Caco-2 (cell line): ENCODE measurements at places on chromosomes 12 and 14. TPM values are rescaled to one million over a fixed set of nuclear protein-coding genes. Genes with fewer than 3 reads are reported as not detected.

Gene SSTR1
- 8.5 and 9.6 TPM in 2 replicates for total RNA-seq

Gene LHX5
- total RNA-seq, result 0.25 and 0.30 TPM in 2 replicates

Gene FOXA1
- 271 and 291 TPM in 2 replicates for total RNA-seq

Gene FOXG1
- not detected in 2 replicates for total RNA-seq

Gene DPPA3
- 31.8 and 40.0 TPM in 2 replicates for total RNA-seq

- no peak for DNase-seq
These were observed 33.6 kb upstream of the SEL1L start for GRCh38 chr14:81567302-81567701.

DNA sequence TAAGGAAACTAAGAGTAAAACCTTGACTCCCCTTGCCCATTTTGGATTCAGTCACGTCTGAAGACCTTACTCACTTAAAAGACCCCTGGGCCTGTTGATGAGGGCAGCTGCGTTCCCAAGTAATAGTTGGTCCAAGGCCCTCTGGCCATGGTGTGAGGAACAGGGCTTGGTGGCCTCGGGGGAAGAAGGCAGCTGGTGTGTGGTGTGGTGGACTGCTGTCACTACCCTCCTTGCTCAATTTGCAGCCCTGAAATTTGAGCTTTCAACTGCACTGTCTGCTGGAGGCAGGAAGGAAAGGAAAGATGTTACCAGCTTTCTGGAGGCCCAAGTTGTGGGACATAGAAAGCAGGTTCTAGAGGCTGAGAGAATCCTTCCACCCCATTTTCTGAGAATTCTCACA is 128.2 kb downstream of the SLC38A6 start:
- DNase-seq, result no peak

GRCh38 chr12:55847603-55848291 is 5.0 kb upstream of the MMP19 start:
- DNase-seq, result no peak

GRCh38 chr12:99736760-99737269 is 89.3 kb downstream of the GARIN6 start:
- DNase-seq, result no peak

GRCh38 chr12:109804820-109805761 is 28.1 kb downstream of the TRPV4 start:
- peak; percentile 77 for DNase-seq

DNA sequence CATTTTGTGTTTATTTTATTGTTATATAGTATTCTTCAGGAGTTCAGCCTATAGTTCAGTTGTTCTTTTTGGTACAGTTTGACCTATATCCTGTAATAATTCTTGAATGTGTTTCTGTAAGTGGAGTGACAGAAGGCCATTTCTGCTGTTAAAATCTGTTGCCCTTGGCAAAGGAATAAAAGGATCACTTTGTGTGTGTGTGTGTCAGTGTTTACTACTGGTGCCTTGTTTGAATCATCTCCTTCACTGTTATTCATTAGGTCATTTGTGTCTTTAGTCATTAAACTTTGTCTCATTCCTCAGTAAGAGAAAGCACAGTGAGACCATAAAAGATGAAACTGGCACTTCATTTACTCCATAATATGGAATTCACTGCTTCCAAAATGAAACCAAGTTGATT is 130.7 kb downstream of the TMTC2 start:
- no peak for DNase-seq

- DNase-seq, result no peak
These were observed 461.3 kb downstream of the BCAT1 start for GRCh38 chr12:24487606-24488005.

- no peak for DNase-seq
These were observed 171.7 kb upstream of the RTL1 start for GRCh38 chr14:101075025-101075800.

DNA sequence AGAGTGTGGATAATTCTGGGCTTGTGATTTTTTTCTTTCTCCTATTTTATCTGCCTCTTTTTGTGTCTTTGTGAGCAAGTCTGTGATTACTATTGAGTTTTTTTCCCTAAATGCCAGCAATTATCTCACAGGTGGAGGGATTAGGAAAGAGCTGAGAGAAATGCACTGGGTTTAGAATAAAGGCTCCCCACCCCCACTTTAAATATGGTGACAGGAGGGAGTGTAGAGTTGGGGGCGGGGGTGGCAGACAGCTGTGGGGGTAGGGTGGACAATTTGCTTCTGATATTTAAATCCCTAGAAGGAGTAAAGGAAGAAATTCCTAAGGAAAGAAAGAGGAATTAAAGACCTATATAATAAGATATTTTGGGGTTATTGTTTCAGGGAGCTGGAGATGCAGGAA is 145.9 kb downstream of the NRXN3 start:
- DNase-seq, result no peak

DNA sequence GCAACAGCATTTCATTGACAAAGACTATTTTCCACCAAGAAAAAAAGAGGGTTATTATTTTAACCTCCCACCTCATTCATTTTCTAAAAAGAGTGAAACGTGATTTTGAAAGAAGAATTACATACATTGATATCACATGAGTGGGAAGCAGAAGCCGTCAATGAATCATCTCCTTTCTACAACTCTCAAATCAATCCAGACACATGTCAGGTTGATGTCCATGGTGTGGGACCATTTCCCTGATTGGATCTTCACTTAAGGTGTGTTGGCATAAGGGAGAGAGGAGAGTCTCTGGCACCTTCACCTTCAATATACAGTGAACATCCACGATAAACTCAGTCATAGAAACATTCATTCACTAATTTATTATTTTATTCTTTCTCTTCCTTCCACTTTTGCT is 1095.1 kb downstream of the BCL11B start:
- DNase-seq, result no peak
